ENCODE measurements at places on chromosomes 11 and 22. TPM values are rescaled to one million over a fixed set of nuclear protein-coding genes. Genes with fewer than 3 reads are reported as not detected.

GRCh38 chr11:128559496-128560103 lies 27.8 kb downstream of the ETS1 start:
- no peak overlapping the region for H3K4me3 ChIP-seq
- no peaks in the 10 kb centered on the region for H3K27me3 ChIP-seq
- H3K4me1 ChIP-seq: peaks cover 20% of the 10 kb centered on the region
- peak; percentile 61 for DNase-seq
- no peaks in the 10 kb centered on the region for H3K36me3 ChIP-seq
- H3K27ac ChIP-seq: no peak overlapping the region

DNA sequence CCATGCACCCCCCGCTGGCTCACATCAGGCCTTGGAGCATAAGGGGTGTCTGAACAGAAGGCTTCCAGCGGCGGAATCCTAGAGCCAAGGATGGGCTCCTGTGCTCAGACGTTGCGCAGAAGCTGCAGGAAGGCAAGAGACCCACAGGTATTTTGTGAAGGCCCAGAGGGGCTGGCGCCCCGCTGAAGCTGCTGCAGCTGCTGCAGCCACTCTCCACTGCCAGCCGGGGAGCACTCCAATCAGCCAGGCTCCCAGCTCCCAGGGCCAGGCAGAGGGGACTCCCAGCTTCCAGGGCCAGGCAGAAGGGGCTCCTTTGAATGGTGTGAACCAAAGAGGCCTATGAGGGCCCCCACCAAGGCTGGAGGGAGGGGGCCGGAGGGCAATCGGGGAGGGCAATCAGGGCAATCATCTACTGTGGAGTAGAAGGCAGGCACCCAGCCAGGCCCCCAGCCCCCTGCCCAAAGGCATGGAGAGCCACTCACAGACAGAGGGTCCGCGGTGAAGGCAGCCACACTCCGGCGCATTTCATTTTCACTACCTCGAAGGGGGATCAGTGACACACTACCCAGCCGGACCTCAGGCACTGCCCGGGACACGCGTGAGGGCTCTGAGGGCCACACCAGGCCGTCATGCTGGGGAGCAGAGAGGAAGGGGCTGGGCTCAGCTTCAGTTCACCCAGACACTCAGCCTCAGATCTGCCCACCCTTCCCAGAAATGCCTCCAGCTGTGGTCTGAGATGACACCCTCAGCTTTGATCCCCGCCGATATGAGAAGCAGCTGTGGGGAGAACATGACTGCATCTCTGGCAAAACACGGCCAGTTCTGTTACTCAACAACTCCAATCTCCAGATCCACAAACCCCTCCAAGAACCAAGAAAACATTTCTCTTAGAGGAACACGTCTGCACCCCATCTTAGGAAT lies 11.6 kb upstream of the PDE2A start:
- H3K27ac ChIP-seq: peak overlapping the region; percentile 53
- peak; percentile 87 for DNase-seq
- H3K27me3 ChIP-seq: no peaks in the 10 kb centered on the region
- no peak overlapping the region for H3K4me3 ChIP-seq

- H3K4me1 ChIP-seq: no peaks in the 10 kb centered on the region
- no peak overlapping the region for H3K27ac ChIP-seq
- no peak for DNase-seq
- no peak overlapping the region for H3K4me3 ChIP-seq
- H3K27me3 ChIP-seq: no peaks in the 10 kb centered on the region
Measured at GRCh38 chr22:17969701-17970113, 54.7 kb downstream of the MICAL3 start.

Gene IGSF9B
- total RNA-seq: 124 TPM

- no peak overlapping the region for H3K27ac ChIP-seq
- peaks cover 11% of the 10 kb centered on the region for H3K4me1 ChIP-seq
- no peaks in the 10 kb centered on the region for H3K36me3 ChIP-seq
- peak; percentile 22 for DNase-seq
Measured at GRCh38 chr11:85680897-85681296, 5.1 kb downstream of the CCDC89 start.

GRCh38 chr22:41442240-41442792 lies 4.3 kb downstream of the TOB2 start:
- H3K27me3 ChIP-seq: no peaks in the 10 kb centered on the region
- peaks cover 20% of the 10 kb centered on the region for H3K4me1 ChIP-seq
- H3K4me3 ChIP-seq: no peak overlapping the region
- peaks cover 26% of the 10 kb centered on the region for H3K36me3 ChIP-seq

DNA sequence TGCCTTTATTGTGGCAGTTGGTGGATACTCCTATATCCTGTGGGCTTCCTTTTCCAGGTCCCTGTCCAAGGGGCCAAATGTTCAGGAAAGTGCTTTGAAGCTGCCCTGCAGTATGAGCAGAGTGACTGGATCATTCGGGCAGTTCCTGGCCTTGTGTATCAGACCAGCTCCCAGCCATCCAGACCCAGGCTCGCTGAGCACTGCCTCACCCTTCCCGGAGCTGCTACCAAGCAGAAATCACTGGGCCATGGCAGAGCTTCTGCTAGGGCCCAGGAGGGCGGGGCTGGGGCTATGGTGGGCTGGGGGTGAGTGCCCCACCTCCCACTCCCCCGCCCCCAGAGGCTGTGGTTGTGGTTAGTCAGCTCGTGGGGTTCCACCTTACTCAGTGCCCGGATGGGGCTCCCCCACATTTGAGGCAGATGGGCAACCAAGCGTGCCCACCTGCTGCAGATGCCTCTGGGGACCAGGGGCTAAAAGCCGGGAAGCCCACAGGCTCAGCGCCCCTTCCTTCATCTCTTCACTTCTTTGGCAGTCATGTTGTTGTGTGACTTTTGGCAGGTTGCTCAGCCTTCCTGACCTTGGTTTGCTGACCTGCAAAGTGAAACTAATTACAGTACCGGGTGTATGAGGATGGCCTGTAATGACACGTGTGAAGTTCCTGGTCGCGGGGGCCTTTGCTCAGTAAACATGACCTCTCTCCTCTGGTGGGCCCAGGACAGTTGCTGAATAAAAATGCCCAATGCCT lies 2.1 kb upstream of the LRRC32 start:
- H3K4me1 ChIP-seq: peaks cover 48% of the 10 kb centered on the region
- H3K27me3 ChIP-seq: peaks cover 19% of the 10 kb centered on the region
- no peaks in the 10 kb centered on the region for H3K36me3 ChIP-seq
- DNase-seq: peak; percentile 79

Gene GAL
- total RNA-seq: 3.8 TPM

- H3K36me3 ChIP-seq: peaks cover 2% of the 10 kb centered on the region
- peaks cover 23% of the 10 kb centered on the region for H3K4me1 ChIP-seq
- H3K27me3 ChIP-seq: no peaks in the 10 kb centered on the region
Measured at GRCh38 chr11:14300661-14301304, 58.2 kb downstream of the RRAS2 start.

DNA sequence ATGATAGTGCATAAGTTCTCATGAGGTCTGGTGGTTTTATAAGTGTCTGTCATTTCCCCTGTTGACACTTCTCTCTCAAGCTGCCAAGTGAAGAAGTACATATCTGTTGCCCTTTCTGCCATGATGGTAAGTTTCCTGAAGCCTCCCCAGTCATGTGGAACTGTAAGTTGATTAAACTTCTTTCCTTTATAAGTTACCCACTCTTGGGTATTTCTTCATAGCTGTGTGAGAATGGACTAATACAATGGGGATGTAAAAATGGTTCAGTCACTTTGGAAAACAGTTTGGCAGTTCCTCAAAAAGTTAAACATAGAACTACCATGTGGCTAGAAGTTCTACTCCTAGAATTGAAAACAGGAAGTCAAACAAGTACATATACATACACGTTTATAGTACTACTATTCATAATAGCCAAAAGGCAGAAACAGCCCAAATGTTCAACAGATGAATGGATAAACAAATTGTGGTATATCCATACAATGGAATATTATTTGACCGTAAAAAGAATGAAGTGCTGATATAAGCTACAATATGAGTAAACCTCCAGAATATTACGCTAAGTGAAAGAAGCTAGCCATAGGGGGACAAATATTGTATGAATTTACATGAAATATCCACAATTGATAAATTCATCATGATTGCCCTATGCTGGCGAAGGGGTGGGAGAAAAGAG lies 16.0 kb upstream of the DKK3 start:
- H3K4me1 ChIP-seq: no peaks in the 10 kb centered on the region
- H3K27me3 ChIP-seq: peaks cover 24% of the 10 kb centered on the region
- no peak overlapping the region for H3K4me3 ChIP-seq
- no peak overlapping the region for H3K27ac ChIP-seq
- H3K36me3 ChIP-seq: no peaks in the 10 kb centered on the region
- DNase-seq: no peak

DNA sequence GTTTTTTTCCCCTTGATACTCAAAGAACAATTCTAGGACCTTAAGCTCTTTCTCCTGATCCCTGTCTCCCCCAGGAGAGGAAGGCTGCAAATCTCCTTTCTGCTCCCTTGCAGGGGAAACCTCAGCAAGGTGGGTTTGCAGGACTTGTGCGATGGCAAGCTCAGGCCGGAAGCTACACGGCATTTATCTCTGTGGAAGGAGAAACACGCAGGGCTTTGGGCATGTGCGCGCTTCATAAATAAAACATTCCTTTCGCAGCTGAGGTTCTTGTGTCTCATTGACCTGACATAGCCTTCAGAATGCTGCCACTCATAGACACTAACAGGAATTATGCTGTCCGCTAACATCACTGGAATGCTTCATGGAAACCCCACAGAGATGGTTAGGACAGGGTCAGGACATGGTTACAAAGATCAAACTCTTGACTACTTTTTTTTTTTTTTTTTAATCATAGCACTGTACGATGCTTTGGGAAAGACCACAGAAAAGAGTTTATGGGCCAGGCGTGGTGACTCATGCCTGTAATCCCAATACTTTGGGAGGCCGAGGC lies 42.6 kb downstream of the SLN start:
- peaks cover 3% of the 10 kb centered on the region for H3K27me3 ChIP-seq
- no peaks in the 10 kb centered on the region for H3K4me1 ChIP-seq
- H3K36me3 ChIP-seq: no peaks in the 10 kb centered on the region
- H3K27ac ChIP-seq: no peak overlapping the region

Gene CARD18
- not detected for total RNA-seq

Gene GGTLC3
- total RNA-seq: not detected

Data from activated CD8-positive, alpha-beta T cell treated with anti-CD3 and anti-CD28 coated beads for 36 hours (primary cell).